ENCODE measurements at places on chromosomes 3 and 15.

- DNase-seq: no peak
These were observed 36.7 kb downstream of the ZIC4 start for GRCh38 chr3:147369661-147370123.

GRCh38 chr3:103308921-103309320, 874.1 kb downstream of the ZPLD1 start:
- no peak for DNase-seq

- DNase-seq: no peak
These were observed 69.2 kb downstream of the ABHD5 start for GRCh38 chr3:43759938-43760337.

GRCh38 chr3:61073566-61074165, 177.6 kb downstream of the FHIT start:
- no peak for DNase-seq

- no peak for DNase-seq
These were observed 353.1 kb upstream of the GBE1 start for GRCh38 chr3:82114589-82114988.

DNA sequence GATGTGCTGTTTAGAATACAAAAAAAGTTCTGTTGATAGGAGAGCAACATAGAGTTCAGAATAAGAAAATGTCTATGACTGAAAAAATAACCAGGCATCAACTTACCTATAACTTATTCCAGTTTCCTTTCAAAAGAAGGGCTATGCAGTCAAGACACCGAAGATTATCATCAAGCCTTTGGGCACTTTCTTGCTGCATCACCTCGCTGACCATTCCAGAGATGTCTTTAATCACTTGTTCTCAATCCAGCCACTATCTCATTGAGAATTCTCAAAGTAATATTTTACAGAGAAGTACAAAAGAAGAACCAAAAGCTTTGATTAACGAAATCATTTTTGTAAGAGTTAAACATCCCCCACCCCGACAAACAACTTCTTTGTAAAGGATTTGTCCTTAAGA, 198.3 kb upstream of the P2RY1 start:
- no peak for DNase-seq

Measured in hepatic stellate cell (primary cell).